ENCODE measurements at places on chromosomes 13 and 19. TPM values are rescaled to one million over a fixed set of nuclear protein-coding genes. Genes with fewer than 3 reads are reported as not detected.

Gene DKKL1
- not detected for total RNA-seq

Gene GPR12
- total RNA-seq: not detected

Gene SPACA4
- not detected for total RNA-seq

DNA sequence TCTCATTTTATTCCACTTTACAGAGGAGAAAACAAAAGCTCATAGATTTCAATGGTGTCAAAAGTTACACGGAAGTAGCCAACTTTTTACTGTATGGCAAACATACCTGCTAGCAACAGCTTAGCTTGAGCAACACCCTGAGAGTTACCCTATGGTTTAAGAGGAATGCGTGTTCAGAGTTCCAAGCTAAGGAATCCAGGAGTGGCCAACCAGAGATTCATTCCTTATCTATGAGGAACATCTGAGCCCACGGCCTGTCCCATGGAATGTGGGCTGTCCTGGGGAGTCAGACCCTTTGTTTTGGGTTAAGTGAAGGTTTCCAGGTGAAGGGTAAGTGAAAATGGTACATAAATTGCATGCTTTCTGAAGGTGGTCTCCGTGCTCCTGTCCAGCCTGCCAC, 67.5 kb downstream of the STARD13 start:
- no peak overlapping the region for H3K27ac ChIP-seq
- peaks cover 8% of the 10 kb centered on the region for H3K27me3 ChIP-seq
- no peaks in the 10 kb centered on the region for H3K36me3 ChIP-seq
- H3K4me1 ChIP-seq: no peaks in the 10 kb centered on the region
- DNase-seq: no peak

Measured in activated CD8-positive, alpha-beta T cell treated with anti-CD3 and anti-CD28 coated beads, Interleukin-2, amount 10 ng/mL, durations not matched to agents 7 days and 5 days (primary cell).